ENCODE measurements at places on chromosomes 2 and 18.

DNA sequence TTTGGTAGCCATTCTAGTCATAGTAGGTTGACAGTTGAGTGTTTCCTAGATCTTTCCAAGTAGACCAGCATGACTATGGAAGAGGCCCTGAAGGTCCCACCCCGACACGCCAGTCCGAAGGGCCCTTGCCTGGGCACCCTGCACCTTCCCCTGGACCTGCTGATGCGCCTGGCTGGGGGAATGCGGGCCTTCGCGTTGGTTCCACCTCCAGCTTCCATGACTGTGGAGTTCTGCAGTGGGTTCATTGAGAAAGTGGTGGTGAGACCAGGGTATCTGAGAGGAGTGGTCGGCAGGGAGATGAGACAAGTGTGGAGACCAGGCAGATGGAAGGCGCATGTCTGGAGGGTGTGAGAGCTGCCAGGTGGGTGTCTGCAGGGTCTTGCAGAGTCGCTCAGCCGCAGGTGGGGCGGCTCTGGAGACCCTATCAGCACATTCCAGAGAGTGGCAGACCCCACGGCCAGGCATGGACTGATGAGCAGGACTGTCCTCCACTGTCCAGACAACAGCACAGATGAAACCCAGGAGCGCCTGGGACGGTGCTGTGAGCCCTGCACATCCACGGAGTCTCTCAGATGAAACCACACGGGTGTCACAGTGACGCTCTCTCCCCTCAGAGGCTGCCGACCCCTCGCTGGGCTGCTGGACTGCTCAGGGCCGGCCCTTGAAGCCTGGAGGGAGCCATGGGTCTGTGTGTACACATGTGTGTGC, 182.5 kb upstream of the HDAC4 start:
- no peaks in the 10 kb centered on the region for H3K36me3 ChIP-seq
- no peaks in the 10 kb centered on the region for H3K27me3 ChIP-seq
- no peaks in the 10 kb centered on the region for H3K4me1 ChIP-seq
- no peak overlapping the region for H3K27ac ChIP-seq
- no peak for DNase-seq

DNA sequence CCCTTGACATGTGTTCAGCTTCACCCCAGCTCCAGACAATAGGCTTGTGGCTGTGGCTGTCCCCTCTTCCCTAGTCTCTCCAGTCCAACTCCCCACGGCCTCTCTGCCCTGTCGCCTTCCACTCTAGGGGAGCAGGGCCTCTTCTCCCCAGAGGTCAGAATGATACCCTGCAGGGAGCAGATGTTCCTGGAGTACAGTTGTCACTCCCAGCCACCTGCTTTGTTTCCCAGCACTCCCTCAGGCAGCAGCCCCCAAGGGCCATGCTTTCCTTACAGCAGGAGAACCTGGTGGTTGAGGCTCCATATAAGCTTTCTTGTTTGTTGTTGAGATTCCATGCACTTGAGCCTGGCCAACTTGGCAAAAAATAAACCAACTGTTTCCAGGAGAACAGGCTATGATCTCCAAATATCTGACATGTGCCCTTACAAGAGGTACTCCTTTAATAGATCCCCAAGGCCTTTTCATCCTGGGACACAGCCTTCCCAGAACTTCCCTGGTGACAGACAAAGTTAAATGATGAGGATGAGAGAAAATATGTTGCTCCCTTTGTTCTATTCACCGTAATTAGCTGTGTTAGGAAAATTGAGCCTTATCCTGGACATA, 45.1 kb downstream of the DPYSL5 start:
- H3K27ac ChIP-seq: no peak overlapping the region
- H3K36me3 ChIP-seq: no peaks in the 10 kb centered on the region
- no peak overlapping the region for H3K4me3 ChIP-seq
- no peaks in the 10 kb centered on the region for H3K4me1 ChIP-seq

- no peak overlapping the region for H3K27ac ChIP-seq
- H3K4me1 ChIP-seq: no peaks in the 10 kb centered on the region
- DNase-seq: no peak
Measured at GRCh38 chr18:54148151-54148550, 76.3 kb downstream of the MBD2 start.

- H3K27ac ChIP-seq: no peak overlapping the region
- no peaks in the 10 kb centered on the region for H3K36me3 ChIP-seq
- no peaks in the 10 kb centered on the region for H3K27me3 ChIP-seq
- peaks cover 9% of the 10 kb centered on the region for H3K4me1 ChIP-seq
Measured at GRCh38 chr2:227370092-227370491, 9.0 kb downstream of the TM4SF20 start.

- no peaks in the 10 kb centered on the region for H3K4me1 ChIP-seq
- no peak overlapping the region for H3K27ac ChIP-seq
- no peak overlapping the region for H3K4me3 ChIP-seq
Measured at GRCh38 chr18:8416212-8417019, 192.8 kb upstream of the RAB12 start.

DNA sequence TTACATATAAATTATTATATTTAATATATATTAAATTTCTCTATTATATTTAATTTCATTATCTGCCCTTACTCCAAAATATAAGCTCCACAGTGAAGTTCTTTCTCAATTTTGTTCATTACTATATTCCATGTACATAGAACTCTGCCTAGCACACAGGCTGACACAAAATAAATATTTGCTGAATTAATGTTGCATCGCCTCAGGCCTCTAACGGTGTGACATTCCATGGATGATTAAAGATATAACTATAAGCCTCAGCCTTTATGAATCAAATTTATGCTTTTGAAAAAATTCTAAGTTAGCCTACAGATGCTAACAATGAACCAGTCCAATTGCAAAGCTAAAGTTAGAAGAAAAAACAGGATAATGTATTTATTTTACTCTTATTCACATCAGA, 1337.2 kb upstream of the NRXN1 start:
- no peak overlapping the region for H3K4me3 ChIP-seq
- DNase-seq: no peak
- H3K27me3 ChIP-seq: no peaks in the 10 kb centered on the region

GRCh38 chr2:50850290-50850969, 181.5 kb downstream of the NRXN1 start:
- DNase-seq: no peak
- H3K4me3 ChIP-seq: no peak overlapping the region
- no peaks in the 10 kb centered on the region for H3K36me3 ChIP-seq
- H3K4me1 ChIP-seq: no peaks in the 10 kb centered on the region
- H3K27me3 ChIP-seq: no peaks in the 10 kb centered on the region
- no peak overlapping the region for H3K27ac ChIP-seq

GRCh38 chr18:49177812-49178211, 227.0 kb upstream of the SMAD7 start:
- H3K36me3 ChIP-seq: no peaks in the 10 kb centered on the region
- H3K27ac ChIP-seq: no peak overlapping the region
- no peak for DNase-seq

DNA sequence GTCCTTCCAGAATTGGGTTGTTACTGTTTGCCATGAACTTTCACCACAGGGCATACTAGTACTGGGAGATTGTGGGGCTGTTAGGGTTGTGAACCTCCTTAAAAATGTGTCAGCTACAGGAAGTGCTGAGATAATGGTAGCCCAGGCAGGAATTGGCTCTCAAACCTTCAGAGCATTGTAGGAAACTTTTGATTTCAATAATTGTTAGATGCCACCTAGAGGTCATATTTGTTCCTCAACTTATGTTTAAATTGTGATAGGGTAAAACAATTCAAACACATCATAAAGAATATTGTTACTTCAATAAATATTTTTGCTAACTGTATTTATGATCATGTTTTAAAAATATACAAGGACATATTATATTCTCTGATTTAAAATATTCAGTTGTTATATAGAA, 594.6 kb downstream of the ADCYAP1 start:
- no peak overlapping the region for H3K4me3 ChIP-seq
- no peak for DNase-seq
- H3K36me3 ChIP-seq: no peaks in the 10 kb centered on the region

- no peaks in the 10 kb centered on the region for H3K27me3 ChIP-seq
- H3K4me1 ChIP-seq: peaks cover 3% of the 10 kb centered on the region
- no peaks in the 10 kb centered on the region for H3K36me3 ChIP-seq
- H3K4me3 ChIP-seq: peak overlapping the region; percentile 33
- H3K27ac ChIP-seq: no peak overlapping the region
Measured at GRCh38 chr18:48007955-48008701, 77.7 kb upstream of the SMAD2 start.

GRCh38 chr2:28842042-28842441, 28.1 kb downstream of the TRMT61B start:
- no peaks in the 10 kb centered on the region for H3K27me3 ChIP-seq
- DNase-seq: no peak
- no peak overlapping the region for H3K27ac ChIP-seq
- no peaks in the 10 kb centered on the region for H3K36me3 ChIP-seq
- H3K4me3 ChIP-seq: no peak overlapping the region

GRCh38 chr2:120346667-120347358, 877 bp downstream of the INHBB start:
- peak overlapping the region; percentile 43 for H3K4me3 ChIP-seq
- peaks cover 33% of the 10 kb centered on the region for H3K4me1 ChIP-seq
- H3K36me3 ChIP-seq: peaks cover 15% of the 10 kb centered on the region
- DNase-seq: peak; percentile 45
- H3K27ac ChIP-seq: peak overlapping the region; percentile 73
- no peaks in the 10 kb centered on the region for H3K27me3 ChIP-seq

- H3K27me3 ChIP-seq: no peaks in the 10 kb centered on the region
- no peak overlapping the region for H3K4me3 ChIP-seq
- no peak overlapping the region for H3K27ac ChIP-seq
- DNase-seq: no peak
Measured at GRCh38 chr2:77008853-77009252, 513.3 kb downstream of the LRRTM4 start.

GRCh38 chr2:85830645-85831044, 58.1 kb downstream of the ST3GAL5 start:
- no peak overlapping the region for H3K27ac ChIP-seq
- DNase-seq: no peak
- no peaks in the 10 kb centered on the region for H3K36me3 ChIP-seq
- H3K4me3 ChIP-seq: no peak overlapping the region
- H3K27me3 ChIP-seq: no peaks in the 10 kb centered on the region

GRCh38 chr2:21052044-21052443, 8.2 kb upstream of the APOB start:
- no peaks in the 10 kb centered on the region for H3K27me3 ChIP-seq
- no peaks in the 10 kb centered on the region for H3K36me3 ChIP-seq
- no peak overlapping the region for H3K27ac ChIP-seq
- H3K4me1 ChIP-seq: no peaks in the 10 kb centered on the region

DNA sequence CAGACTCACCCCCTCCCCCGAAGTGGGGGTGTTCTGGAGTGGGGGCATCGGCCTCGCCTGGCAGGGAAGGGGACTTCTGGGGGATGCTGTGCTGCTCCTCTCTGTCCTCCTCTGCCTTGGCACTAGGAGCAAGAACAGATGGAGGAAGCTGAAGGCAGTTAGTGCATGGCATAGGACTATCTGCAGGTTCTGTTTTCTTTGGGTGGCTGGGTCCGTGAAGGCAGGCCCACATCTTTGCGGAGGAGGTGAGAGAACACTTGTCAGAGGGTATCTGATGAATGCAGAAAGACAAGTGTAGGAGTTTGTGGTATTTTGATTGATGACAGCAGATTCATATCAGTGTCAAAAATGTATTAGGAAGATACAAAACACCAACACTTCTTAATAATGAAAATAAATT, 411.4 kb downstream of the TSN start:
- no peaks in the 10 kb centered on the region for H3K4me1 ChIP-seq
- no peaks in the 10 kb centered on the region for H3K27me3 ChIP-seq
- H3K4me3 ChIP-seq: no peak overlapping the region
- no peak overlapping the region for H3K27ac ChIP-seq
- no peak for DNase-seq

DNA sequence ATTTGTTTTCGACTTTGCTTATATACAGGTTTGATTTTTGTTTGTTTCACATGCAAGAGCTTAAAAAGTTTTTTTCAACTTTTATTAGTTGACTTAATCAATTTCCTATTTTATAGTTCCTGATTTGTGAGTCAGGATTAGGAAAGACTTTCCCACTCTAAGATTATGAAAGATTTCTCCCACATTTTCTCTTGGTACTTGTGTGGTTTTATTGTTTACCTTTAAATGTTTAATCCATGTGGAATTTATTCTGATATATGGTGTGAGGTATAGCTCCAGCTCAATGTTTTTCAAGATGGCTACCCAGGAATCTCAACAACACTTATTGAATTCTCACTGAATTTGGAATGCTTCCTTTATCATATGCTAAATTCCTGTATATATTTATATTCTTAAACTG, 117.8 kb upstream of the LGALSL start:
- H3K4me3 ChIP-seq: no peak overlapping the region
- DNase-seq: no peak

DNA sequence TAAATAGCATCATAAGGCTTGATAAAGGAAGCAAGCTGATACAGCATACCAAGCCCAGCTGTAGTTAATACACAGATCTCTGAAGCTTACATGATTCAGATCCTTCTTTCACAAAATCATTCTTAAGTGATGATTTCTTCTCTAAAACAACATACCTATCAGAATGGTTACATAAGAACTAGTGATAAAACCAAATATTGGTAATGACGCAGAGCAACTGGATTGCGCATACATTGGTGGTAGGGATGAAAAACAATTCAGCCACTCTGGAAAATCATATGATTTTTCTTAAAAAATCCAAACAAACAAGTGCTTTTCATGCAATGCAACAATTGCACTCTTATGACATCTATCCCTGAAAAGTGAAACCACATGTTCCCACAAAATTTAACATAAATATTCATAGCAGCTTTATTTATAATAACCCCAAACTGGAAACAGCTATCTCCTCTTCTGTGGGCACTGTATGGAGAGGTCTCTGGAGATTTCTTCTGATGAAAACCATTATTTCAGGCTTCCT, 153.6 kb upstream of the DSEL start:
- H3K27me3 ChIP-seq: no peaks in the 10 kb centered on the region
- H3K4me1 ChIP-seq: no peaks in the 10 kb centered on the region
- no peak overlapping the region for H3K27ac ChIP-seq
- H3K4me3 ChIP-seq: no peak overlapping the region

GRCh38 chr2:236667526-236667925, 97.9 kb downstream of the ACKR3 start:
- H3K4me1 ChIP-seq: peaks cover 35% of the 10 kb centered on the region
- no peak overlapping the region for H3K4me3 ChIP-seq
- DNase-seq: no peak
- no peaks in the 10 kb centered on the region for H3K27me3 ChIP-seq

DNA sequence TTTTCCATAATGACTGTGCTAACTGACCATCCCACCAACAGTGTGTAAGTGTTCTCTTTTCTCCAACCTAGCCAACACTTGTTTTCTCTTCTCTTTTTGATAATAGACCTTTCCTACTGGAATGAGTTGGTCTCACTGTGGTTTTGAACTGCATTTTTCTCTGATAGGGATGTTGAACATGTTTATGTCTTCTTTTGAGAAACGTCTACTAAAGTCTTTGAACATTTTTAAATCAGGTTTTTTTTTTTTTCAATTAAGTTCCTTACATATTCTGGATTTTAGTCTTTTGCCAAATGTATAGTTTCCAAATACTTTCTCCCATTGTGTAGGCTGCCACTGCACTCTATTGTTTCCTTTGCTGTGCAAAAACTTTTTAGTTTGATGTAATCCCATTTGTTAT, 405.5 kb upstream of the FIGN start:
- DNase-seq: no peak
- no peaks in the 10 kb centered on the region for H3K27me3 ChIP-seq
- no peaks in the 10 kb centered on the region for H3K36me3 ChIP-seq
- H3K4me1 ChIP-seq: no peaks in the 10 kb centered on the region
- H3K27ac ChIP-seq: no peak overlapping the region
- no peak overlapping the region for H3K4me3 ChIP-seq

- H3K27ac ChIP-seq: peak overlapping the region; percentile 54
- no peaks in the 10 kb centered on the region for H3K36me3 ChIP-seq
- peaks cover 33% of the 10 kb centered on the region for H3K4me1 ChIP-seq
- DNase-seq: peak; percentile 77
- no peak overlapping the region for H3K4me3 ChIP-seq
Measured at GRCh38 chr18:49707599-49707998, 105.7 kb downstream of the ACAA2 start.

All from thyroid gland (tissue), 4 donors.